Activated T-cell treated with anti-CD3 and anti-CD28 coated beads for 48 hours (primary cell): ENCODE measurements at places on chromosomes 2 and 18.

- no peak for DNase-seq
Measured at GRCh38 chr18:5285326-5285725, 10.2 kb downstream of the ZBTB14 start.

DNA sequence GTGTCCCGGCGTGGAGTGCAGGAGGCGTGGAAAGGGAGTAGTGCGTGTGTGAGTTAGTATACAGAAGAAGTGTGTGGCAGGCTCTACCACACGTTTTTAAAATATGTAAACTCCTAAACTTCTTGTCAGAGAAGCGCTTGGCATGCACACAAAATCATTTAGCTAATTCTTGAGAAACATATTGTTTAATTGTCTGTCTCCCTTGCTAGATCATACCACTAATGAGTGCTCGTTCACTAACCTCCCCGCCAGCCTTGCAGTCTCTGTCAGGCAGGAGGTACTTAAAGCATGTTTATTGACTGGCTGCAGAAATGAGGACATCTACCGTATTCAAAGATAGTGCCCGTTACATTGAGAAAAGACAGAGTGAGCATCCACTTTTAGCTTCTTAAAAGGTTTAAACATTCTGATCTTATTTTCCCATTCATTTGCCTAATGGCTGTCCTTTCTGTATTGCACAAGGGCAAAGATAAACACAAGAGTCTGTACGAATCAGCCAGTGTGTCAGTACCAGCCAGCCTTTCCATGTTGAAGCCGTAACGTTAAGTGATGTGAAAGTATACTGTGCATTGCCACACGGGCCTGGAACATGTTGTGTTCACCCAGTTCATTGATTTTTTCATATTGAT, 41.4 kb downstream of the TRAPPC12 start:
- no peak for DNase-seq

DNA sequence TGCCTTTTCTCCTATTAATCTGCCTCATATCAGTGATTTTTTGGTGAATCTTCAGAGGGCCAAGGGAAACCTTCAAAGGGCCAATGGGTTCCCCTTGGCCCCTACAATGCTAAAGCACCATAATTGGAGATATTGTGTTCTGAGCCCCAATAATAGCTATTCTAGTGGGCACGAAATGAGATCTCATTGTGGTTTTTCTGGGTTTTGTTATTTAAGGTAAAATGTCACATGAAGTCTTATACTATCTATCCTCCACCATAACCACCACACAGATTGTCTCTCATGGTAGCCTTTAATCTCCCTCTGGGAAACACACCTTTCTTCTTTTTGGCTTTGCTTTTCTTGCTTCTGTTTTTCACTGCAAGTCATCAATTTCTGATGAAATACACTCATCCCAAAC, 152.8 kb downstream of the B3GNT2 start:
- DNase-seq: no peak

DNA sequence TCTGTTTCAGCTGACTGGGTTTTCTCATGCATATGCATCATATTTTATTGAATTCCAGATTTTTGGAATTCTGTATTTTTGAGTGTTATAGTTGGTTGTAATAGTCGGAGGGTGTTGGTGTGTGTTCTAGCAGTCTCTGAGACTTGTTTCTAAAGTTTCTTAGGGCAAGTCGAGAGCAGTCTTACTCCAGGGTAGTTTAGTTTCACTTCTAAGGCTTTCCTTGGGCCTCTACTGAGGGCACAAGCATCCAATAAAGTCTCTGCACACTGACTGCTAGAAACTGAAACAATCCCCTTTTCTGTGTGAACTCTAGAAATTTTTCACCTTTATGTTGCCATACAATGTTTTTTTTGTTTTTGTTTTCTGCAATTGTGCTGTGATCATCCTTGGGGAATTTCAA, 663.7 kb upstream of the LRATD1 start:
- no peak for DNase-seq

GRCh38 chr2:17231394-17231965, 286.8 kb downstream of the RAD51AP2 start:
- no peak for DNase-seq

DNA sequence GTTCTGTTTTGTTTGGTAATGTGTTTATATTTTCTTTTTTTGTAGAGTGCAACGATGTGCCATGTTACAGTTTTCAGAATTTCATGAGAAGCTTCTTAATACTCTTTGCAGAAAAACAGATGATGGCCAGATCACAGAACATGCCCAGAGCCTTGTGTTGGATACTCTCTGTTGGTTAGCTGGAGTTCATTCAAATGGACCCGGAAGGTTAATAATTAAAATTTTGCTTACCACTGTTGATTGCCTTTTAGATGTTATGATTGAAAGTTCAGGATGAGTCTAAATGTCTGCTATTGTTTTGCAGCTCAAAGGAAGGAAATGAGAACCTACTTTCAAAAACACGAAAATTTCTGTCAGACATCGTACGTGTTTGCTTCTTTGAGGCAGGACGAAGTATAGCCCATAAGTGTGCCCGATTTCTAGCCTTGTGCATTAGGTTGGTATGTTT, 85.2 kb downstream of the BIRC6 start:
- no peak for DNase-seq

- no peak for DNase-seq
Measured at GRCh38 chr2:237307474-237307873, 106.5 kb downstream of the COL6A3 start.

GRCh38 chr2:27737676-27738348, 33.7 kb upstream of the MRPL33 start:
- DNase-seq: no peak

DNA sequence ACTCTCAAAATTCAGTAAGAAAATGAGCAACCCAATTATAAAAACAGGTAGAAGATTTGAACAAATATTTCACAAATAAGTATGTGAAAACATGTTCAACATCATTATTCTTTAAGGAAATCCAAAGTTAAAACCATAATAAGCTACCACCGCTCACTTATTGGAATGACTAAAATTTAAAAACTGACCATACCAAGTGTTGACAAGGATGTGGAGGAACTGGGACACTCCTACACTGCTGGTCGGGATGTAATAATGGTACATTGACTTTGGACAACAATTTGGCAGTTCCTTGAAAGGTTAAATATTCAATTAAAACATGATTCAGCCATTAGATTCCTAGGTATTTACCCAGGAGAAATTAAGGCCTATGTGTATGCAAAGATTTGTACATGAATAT, 336.5 kb downstream of the IRS1 start:
- no peak for DNase-seq

DNA sequence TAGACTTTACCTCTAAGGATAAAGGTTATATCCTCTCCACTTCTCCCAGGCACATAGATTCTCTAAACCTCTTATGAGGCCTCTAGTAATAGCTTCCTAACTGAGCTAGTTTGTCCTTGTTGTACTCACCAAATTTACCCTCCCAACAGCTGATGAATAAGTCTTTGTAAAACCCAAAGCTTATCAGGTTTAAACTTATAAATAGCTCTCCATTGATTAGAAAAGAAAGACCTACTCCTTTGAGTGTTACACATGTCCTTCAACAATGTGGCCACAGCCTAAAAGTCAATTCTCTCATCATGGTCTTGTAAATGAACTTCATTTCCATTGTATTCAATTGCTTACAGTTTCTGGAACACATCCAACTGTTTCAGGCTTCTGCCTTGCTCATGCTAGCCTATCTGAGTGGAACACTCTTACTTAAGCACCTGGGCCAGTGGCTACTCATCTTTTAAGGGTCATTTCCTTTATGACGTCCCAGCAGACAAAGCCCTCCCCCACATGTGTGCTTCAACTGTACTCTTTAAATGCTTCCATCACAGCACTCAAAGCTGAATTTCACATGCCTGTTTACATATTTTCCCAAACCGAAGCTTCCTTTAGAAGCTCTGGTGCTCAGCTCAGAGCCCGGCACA, 131.6 kb downstream of the CDH2 start:
- no peak for DNase-seq

DNA sequence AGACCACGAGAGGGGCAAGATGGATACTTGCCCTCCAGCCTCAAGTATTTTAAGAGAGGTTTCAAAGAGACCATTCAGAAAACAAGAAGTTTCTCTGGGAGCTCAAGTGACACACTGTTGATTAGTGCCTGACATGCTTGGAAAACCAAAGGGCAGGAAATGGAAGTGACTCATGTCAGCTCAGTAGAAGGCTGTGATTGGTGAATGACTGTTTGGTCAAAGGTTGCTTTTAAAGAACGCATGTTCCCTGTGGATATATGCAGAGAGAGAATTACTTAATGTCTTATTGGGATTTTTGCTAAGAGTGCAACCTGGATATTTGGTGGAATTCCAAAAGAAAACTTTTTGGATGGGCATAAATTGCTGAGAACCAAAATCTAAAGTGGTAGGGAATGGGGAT, 549.9 kb downstream of the XIRP2 start:
- no peak for DNase-seq

DNA sequence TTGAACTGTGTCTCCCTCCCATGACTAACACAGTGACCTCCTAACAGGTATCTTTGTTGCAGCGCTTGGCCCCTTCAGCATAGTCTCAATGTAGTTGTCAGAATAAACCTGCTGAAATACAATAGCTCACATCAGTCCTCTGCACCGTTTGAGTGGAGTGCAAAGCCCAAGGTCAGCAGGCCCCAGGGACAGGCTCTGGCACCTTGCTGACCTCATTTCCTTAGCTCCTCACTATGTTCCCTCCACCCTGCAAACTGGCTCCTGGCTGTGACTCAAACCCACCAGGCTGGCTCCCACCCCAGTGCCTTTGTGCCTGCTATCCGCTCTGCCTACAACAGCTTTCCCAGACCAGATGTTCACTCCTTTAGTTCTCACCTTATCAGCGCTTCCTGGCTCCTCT, 146.7 kb downstream of the LRATD1 start:
- DNase-seq: no peak

- no peak for DNase-seq
Measured at GRCh38 chr2:84495539-84496146, 20.7 kb upstream of the DNAH6 start.

DNA sequence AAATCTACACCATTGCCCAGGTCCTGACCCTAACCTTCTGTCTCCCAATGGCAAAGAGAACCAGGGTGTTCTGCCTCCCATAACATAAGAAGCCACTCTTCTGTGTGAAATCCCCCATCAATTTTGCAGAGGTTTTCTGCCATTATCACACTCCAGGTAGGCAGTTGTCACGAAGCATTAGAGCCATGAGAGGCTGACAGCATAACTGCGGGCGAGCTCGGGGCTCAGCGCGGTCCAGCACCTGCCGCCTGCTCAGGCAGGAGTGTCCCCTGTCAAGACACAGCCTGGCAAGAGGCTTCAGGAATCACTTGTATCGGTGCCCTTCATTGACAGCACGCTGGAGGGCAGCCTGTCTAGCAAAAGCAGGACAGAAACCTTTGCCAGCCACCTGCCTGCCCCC, 251.2 kb downstream of the SATB2 start:
- no peak for DNase-seq

- DNase-seq: no peak
Measured at GRCh38 chr2:187855689-187856088, 301.5 kb upstream of the TFPI start.

DNA sequence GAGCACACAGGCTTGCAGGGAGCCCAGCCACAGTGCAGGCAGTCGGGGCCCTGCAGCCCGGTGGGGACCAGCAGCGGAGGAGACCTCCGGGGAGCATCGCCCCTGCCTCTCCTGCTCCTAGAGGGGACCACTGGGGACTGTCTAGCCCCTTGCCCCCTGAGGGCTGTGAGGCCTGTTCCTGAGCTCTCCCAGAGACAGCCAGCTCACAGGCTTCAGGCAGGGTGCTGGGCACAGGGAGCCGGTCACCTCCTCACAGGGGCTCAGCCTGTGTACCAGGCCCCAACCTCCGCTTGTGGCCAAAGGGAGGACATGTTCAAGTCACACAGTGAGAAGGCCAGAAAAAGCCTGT, 3.5 kb upstream of the NMUR1 start:
- DNase-seq: no peak

DNA sequence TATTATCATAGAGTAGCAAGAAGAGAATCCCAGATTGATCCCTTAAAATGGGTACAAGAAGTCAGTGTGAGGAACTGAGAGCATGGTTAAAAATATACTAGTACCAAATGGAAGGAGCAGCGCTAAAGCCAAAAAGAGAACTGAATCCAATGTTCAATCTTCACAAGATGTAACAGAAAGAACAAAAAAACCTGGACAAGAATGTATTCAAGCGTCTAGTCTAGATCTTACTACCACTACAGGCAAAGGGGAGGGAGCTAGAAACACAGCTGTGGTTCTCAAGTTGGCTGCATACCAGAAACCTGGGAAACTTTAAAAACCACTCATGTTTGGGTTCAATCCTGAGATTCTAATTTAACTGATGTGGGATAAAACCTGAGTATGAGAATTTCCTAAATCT, 57.5 kb downstream of the PIAS2 start:
- DNase-seq: no peak

DNA sequence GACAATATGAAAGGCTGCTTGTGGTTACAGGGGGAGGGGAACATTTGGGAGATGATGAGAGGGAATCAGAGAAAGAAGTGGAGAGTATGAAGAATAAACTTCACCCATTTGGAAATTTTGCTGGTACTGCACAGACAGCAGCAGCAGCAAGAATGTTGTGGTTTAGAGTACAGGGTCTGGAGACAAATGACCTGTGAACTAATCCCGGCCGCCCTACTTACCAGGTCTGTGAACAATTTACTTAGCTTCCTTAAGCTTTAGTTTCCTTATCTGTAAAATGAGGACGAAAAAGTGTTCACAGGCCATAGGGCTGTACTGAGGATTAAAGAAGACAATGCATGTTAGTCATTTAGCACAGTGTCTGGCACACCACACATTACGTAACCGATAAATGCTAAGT, 685.4 kb upstream of the CELF4 start:
- DNase-seq: no peak

DNA sequence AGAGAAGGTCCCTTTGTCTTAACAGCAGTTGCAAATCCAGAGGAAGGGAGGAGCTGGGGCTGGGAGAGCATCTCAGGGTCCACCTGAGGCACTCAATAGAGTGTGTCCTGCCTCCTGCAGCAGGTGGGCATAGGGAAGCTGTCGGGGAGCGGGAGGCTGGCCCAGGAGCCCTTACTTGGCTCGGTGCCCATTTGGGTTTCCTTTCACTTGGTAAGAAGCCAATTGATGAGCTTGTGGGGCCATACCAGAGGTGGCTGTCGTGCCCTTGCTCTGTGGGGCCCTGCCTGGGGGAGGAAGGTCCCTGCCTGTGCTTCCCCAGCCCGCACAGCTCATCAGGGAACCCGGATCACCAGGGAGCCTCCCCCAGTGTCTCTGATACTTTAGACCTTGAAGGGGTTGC, 229.7 kb downstream of the DYSF start:
- no peak for DNase-seq

GRCh38 chr2:143150287-143150686, 21.1 kb downstream of the ARHGAP15 start:
- DNase-seq: no peak

GRCh38 chr2:104794441-104794840, 59.5 kb upstream of the POU3F3 start:
- no peak for DNase-seq
